ENCODE measurements at places on chromosomes 7 and 10.

- DNase-seq: no peak
Observed at GRCh38 chr7:154628556-154628955, 374.4 kb downstream of the PAXIP1 start.

DNA sequence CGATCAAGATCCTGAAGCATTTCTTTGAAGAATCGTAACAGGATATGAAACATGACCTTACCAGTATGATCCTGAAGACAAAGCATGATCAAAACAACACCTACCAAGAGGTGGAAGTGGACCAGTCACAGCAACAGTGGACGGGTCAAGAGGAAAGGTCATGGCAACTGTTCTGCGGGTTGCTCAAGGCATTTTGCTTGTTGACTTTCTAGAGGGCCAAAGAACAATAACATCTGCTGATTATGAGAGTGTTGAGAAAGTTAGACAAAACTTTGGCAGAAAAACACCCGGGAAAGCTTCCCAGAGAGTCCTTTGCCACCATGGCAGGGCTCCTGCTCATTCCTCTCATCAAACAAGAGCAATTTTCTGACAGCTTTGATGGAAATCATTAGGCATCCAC lies 65.6 kb upstream of the LRRC18 start:
- no peak for DNase-seq

DNA sequence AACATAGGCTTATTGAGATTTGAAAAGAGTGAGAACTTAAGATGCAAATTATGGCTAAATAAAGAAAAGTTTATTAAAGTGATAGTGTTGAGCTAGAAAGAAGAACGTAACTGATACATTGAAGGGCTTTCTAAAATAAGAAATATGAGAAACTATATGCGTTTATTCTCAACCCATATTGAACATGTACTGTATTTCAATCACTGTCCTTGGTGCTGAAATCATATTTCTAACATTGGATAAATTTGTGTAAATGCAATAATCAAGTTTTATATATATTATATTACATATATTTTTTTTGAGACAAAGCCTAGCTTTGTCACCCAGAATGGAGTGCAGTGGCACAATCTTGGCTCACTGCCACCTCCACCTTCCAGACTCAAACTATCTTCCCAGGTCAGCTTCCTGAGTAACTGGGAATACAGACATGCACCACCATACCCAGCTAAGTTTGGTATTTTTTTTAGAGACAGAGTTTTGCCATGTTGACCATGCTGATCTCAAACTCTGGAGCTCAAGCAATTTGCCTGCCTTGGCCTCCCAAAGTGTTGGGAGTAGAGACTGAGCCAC lies 1065.8 kb downstream of the REEP3 start:
- no peak for DNase-seq

DNA sequence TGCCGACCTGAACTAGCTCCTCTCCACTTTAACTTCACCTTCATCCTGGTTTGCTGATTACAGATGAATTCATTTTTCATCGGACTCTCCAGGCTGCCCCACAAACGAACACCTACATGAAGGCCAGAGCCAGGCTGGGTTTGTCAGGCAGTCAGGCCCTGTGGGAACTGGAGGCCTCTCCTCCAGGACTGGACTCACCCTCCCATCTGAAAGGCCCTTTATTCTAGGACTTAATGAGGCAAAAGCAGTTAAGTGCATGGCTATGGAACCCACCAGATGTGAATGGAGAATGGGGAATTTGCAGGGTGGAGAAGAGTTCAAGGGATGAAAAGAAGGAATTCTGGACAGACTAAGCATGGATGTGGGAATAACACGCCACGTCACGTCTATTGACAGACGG lies 170.8 kb downstream of the ARHGAP12 start:
- DNase-seq: no peak

GRCh38 chr7:132351954-132352499 lies 224.2 kb downstream of the PLXNA4 start:
- DNase-seq: no peak

- DNase-seq: no peak
Observed at GRCh38 chr7:94050046-94050445, 45.9 kb upstream of the BET1 start.

- no peak for DNase-seq
Observed at GRCh38 chr7:51238981-51239495, 77.6 kb downstream of the COBL start.

- DNase-seq: no peak
Observed at GRCh38 chr7:134571746-134572461, 23.0 kb downstream of the AKR1B15 start.

GRCh38 chr10:1715821-1716220 lies 21.5 kb downstream of the ADARB2 start:
- no peak for DNase-seq

GRCh38 chr7:74612015-74612829 lies 45.3 kb upstream of the GTF2I start:
- no peak for DNase-seq

DNA sequence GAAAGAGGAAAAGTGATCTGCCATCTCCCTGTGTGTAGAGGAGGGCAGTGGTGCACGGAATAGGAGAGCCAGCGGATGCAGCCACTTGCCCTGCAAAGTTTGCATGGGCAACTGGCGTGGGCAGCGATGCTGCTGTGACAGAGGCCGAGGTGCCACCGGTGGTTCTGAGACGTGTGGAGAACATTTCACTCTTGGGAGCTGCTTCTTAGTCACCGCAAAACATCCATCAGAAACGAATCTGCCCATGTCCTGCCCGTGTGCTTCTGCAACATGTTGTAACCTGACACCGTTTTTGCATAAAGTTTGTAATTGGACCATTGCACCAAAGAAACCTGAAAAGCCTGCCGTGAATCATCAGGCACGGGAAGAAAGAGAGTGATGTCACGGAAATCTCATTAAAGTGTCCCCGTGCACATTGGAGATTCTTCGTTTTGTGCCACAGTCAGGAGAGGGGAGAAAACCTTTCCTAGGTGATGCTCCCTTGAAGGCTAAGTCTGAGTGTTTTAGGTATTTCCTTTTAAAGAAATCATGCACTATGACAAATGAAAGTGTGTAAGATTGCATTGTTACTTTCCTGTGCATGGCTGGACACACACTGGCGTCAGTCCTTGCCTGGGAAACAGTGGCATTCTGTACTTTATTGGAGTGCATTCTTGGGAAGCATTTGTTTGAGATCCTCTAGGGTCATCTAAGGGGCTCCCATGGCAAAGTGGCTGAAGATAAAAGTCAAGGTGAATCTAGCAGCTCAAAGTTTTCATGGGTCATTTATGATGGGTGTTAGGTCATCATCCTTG lies 302.6 kb downstream of the KLF6 start:
- no peak for DNase-seq
